NCI-H748 treated with DMSO at 0.1 percent for 48 hours (cell line): ENCODE measurements at places on chromosomes 3 and 15.
A peak's percentile ranks its signal among the peaks of the same experiment; 100 is the strongest.

- DNase-seq: no peak
Observed at GRCh38 chr15:87827131-87827530, 429.4 kb downstream of the NTRK3 start.

DNA sequence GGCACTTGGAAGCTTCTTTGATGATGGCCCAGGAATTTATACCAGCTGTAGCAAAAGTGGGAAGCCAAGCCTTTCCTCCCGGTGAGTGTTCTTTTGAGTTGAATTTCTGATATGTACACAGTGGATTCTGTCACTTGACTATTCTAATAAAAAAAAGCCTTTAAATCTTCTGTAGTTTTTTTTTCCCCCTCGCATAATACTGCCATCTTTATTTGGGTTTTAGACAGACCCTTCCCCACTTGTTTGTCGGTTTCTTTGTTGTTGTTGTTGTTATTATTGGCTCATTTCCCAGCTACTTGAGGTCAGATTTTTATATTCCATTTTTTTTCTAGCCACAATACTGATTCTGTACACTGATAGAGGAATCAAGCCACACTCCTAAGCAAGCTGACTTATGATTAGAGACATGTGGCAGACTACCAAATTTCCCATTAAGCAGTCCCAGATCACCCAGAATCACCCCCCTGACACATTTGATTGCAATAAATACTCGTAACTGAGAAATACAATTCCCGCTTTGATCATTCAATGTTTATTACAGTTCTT lies 122.4 kb upstream of the IL12A start:
- no peak for DNase-seq

DNA sequence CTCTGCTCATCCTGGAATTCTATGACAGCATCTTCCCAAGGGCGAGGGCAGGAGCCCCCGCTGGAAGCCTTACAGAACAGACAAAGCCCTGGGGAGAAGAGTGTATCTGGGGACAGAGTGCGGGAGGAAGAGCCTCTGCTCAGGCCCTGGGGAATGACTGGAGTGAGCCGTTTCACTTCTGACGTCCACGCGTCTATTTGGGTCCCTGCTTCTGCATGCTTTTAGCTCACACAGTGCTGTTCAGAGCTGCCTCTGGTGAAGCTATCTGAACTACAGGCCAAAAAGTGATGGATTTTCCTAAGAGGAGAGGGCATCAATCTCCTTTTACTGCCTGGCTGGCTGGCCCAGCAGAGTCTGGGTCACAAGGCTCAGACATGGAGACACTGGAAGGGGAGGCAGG lies 311.8 kb downstream of the NTRK3 start:
- no peak for DNase-seq

DNA sequence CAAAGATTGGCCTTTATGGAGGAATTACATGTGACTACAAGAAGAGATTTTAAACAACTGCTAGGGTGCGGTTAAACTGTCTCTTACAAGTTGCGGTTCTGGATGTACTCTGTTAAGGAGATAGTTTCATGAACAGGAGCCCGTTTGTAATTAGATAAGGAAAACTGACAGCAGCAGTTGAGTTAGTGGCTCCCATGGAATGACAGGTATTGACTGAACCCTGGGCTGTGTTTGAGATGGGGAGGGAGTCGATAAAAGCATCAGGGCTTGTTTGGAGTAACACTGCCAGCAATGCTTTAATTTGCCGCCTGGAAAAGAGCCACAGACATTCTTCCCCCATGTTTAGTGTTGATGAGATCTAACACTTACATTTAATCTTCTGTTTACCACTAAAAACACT lies 139.9 kb downstream of the ROBO2 start:
- DNase-seq: no peak

- DNase-seq: no peak
Observed at GRCh38 chr3:123412811-123413604, 35.9 kb downstream of the ADCY5 start.

GRCh38 chr3:32422943-32423342 lies 31.3 kb downstream of the CMTM7 start:
- no peak for DNase-seq

DNA sequence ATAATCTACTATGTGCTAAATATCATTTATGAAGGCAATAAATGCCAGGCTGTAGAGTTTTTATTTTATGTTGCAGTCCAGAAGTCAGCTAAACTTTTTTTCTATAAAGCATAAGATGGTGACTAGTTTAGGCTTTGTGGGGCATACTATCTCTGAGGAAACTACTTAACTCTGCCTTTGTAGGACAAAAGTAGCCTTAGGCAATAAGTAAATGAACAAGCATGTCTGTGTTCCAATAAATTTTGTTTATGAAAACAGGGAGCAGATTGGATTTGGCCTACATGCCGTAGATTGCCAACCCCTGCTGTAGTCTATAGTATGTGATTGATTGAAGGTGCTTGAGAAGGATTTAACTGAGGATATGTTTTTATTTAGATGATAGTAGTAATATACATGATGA lies 502.5 kb upstream of the NAALADL2 start:
- DNase-seq: no peak

- DNase-seq: peak; percentile 31
Observed at GRCh38 chr3:172332256-172333041, 115.8 kb downstream of the GHSR start.

DNA sequence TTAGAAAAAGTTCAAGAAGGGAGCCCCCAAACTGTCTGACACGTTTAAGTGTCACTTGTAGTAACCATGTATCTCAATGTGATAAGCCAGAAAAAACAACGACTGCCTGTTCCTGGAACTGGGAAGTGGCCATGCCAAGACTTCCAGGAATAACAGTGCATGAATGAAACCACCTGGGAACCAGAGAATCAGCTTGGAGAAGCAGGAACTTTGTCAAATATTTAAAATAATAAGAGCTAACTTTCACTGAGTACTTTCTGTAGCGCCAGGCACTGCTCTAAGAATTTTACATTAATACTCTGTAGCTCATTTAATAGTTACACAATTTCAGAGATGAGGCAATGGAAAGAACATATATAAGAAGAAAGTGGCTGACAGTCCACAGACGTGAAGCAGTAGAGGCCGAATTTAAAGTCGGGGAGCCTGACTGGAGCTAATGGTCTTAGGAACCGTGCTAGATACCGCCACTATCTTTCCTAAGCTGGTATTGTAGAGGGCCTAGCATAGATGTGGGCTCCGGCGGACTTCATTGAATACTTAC lies 876 bp downstream of the PLSCR1 start:
- DNase-seq: no peak

GRCh38 chr3:196931828-196932587 lies 10.3 kb downstream of the NCBP2 start:
- DNase-seq: no peak
